ENCODE measurements at places on chromosomes 3 and 15.

DNA sequence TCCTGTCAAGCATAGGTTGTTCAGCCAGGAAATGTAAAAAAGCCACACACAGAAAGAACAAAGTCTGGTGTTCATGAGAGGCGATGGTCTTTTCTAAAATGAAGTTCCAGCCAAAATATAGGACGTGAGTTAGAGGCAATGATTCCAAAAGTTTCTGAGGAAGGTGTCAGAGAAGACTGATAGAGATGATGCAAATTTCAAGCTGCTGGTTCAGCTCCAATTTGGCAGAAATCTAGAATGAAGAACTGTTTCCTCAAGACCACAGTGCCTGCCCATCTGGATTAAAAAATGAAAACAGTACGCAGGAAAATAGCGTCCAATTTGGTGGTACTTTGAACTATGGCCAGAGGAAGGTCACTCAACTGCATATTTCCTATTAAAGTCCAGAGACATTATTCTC, 672.9 kb downstream of the SQOR start:
- DNase-seq, result no peak

- no peak for DNase-seq
These were observed 44.9 kb downstream of the GJD2 start for GRCh38 chr15:34709866-34710265.

DNA sequence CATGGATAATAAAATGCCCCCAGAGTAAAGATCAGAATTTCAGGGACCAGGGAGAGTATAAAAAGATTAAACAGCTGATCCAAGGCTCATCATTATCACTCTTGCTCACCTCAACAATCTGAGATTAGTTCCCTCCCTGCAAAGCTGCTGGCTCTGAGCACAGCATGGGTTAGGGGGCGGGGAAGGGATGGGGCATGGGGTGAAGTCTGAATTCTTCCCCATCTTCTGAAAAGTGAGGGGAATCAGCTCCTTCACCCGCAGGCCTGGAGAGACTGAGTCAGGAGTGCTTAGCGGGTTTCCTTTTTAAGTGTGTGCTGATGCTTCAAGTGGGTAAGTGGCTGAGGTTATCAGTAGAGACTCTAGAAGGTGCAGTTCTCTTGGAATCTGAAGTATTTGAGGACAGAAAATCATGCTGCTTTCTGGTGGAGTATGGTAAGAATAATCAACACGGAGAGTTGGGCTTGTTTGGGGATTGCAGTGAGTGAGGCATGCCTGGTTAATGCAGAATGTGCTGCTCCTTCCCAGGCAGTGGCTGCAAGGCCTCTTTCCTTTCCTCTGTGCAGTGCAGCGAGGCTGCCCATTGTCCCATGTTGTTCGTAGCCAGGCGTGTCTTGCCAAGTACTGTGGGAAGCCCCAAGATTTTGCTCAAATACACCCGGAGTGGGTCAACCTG, 59.2 kb upstream of the TRAK1 start:
- no peak for DNase-seq

GRCh38 chr15:37586011-37586583, 348.3 kb upstream of the TMCO5A start:
- no peak for DNase-seq

DNA sequence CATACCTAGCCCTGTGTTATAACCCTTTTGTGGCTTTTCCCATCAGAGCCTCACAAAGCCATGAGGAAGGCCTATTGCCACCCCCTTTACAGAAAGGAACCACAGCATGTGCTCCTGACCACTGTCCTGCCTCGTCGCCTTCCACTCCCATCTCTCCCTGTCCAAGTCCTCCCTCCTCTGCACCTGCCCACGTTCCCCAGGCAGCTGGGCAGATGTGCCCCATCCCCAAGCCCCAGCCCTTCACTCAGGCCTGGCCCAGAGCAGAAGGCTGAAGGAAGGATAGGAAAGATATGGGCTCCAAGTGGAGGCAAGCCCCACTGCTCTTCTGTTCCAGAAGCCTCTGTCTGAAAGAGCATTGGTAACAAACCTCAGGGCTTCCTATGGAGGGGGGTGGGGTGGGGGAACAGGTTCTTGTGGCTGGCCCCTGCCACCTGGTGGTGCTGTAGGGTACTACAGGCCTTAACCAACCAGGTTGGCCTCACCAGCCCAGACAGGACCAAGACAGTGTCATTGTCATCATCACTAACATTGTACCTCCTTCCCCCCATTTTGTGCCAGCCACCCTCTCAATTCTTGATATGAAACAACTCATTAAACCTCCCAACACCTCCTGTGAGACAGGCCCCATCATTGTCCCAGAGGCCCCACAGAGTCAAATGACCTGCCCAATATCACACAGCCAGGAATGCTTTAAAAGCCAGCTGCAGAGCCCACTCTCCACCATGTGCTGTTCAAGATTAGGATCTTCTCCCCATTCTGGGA, 10.0 kb downstream of the POC1A start:
- DNase-seq, result peak; percentile 90

- DNase-seq, result no peak
These were observed at the start of gene CLDN11 for GRCh38 chr3:170418422-170419398. CLDN11 (plus strand) TSS chr3:170418868; CDS start chr3:170419067, 199 bp downstream.

- no peak for DNase-seq
These were observed 152.1 kb upstream of the ALCAM start for GRCh38 chr3:105214590-105214989.

- DNase-seq, result no peak
These were observed 193.4 kb downstream of the SHOX2 start for GRCh38 chr3:157912514-157913451.

- no peak for DNase-seq
These were observed 227.8 kb upstream of the LYSMD4 start for GRCh38 chr15:99961011-99961441.
